ENCODE measurements at places on chromosomes 11 and 22. TPM values are rescaled to one million over a fixed set of nuclear protein-coding genes. Genes with fewer than 3 reads are reported as not detected.

Gene RPS6KB2
- polyA plus RNA-seq: 32.2 TPM

DNA sequence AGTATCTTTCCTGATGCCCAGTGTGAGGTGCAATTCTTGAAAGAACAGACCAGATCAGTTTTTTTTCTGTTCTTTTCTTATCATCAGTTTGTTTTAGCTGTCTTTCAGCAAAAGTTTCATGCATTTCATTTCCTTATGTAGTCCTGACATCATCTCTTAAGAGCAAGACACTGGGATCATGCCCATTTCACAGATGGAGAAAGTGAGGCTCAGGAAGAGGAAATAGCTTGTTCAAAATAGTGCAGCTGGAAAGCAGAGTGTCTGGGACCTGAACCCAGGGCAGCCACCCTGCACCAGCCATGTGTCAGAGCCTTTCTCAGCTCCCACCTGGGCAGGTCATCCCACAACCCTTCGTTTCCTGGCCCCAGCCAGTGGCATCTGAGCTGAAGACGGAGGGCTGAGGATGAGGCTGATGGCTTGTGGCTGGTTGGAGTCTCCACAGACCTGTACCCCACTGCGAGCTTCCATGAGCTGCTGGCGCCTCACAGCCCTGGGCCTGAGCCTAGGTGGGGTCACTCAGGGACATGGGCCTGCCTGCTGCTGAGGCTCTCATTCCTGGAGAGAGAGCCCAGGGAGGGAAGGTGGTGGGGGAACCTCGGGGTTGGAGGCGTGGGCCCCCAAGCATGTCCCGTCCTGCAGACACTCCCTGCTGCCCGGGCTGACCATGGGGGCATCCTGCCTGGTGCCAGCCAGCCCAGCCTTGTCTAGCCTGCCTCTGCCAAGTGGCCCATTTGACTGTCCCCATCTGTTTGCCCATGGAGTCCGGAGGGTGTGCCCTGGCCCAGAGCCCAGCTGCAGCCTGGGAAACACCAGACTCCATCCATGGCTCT lies 61.8 kb downstream of the SMIM38 start:
- H3K4me3 ChIP-seq: no peak overlapping the region
- H3K4me1 ChIP-seq: no peaks in the 10 kb centered on the region
- no peak overlapping the region for H3K27ac ChIP-seq
- DNase-seq: no peak
- no peaks in the 10 kb centered on the region for H3K27me3 ChIP-seq

GRCh38 chr11:98561252-98561651 lies 459.5 kb upstream of the CNTN5 start:
- H3K4me1 ChIP-seq: no peaks in the 10 kb centered on the region
- no peaks in the 10 kb centered on the region for H3K36me3 ChIP-seq
- no peak overlapping the region for H3K27ac ChIP-seq
- no peak overlapping the region for H3K4me3 ChIP-seq
- H3K27me3 ChIP-seq: no peaks in the 10 kb centered on the region

DNA sequence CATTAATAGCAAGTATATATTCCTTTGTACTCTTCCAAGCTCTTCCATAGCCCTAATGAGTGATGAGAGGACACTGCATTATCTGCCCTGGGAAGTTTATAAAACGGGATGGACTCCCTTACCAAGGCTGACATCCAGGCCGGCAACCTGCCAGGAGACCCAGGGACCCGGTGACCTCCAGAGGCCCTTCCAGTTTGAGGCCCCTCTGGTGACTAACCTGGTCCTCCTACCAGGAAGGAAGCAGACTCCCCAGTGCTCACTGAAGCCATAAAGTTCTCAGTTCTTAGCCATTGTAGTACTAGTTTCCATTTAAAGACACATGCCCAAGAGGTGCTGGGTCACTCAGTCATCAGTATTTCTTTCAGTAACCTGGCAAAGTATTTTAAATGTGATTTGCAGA lies 345.4 kb downstream of the TENM4 start:
- no peaks in the 10 kb centered on the region for H3K36me3 ChIP-seq
- H3K4me3 ChIP-seq: no peak overlapping the region
- no peaks in the 10 kb centered on the region for H3K4me1 ChIP-seq

Gene KRTAP5-8
- polyA plus RNA-seq: not detected

- no peak overlapping the region for H3K4me3 ChIP-seq
- peak overlapping the region; percentile 38 for H3K27ac ChIP-seq
- no peak for DNase-seq
- peaks cover 22% of the 10 kb centered on the region for H3K4me1 ChIP-seq
Observed at GRCh38 chr11:63603180-63603518, 11.1 kb downstream of the PLAAT3 start.

Gene GPHA2
- polyA plus RNA-seq: not detected

Gene TRABD
- polyA plus RNA-seq: 31.6 TPM

DNA sequence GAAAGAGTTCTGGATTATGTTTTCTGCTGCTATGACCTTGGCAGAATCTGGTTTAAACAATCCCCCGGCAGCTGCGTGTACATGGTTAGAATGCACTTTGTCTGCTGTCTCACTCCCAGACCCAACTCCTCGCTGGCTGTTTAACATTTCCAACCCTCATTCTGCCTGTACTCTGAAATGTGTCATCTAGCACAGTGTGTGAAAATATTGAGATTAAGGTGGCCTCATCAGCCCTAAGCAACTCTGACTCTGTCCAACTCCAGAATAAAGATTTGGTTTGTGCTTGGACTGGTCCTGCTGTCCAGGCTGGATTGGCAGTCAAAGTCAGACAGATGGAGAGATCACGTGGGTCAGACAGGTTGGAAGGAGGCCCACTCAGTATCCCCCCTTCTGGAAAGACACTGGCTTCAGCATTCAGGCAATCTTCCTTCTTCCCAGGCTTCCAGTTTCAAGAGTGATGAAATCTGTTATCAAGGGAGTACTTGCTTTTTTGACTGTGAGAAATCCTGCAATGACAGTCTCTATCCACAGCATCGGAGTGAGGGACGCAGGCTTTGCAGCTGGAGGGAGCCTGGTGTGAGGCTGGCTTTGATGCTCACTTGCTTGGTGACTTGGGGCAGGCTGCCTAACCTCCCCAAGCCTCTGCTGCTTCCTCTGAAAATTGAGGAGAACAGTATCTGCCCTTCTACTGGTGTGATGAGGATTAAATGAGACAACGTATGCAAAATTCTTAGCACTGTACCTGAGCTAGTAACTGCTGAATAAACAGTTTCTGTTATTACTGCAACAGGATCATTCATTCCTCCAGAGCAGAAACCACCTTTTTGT lies 29.8 kb downstream of the ABTB2 start:
- H3K27me3 ChIP-seq: no peaks in the 10 kb centered on the region
- DNase-seq: peak; percentile 39
- no peaks in the 10 kb centered on the region for H3K36me3 ChIP-seq
- peaks cover 9% of the 10 kb centered on the region for H3K4me1 ChIP-seq
- H3K4me3 ChIP-seq: no peak overlapping the region

DNA sequence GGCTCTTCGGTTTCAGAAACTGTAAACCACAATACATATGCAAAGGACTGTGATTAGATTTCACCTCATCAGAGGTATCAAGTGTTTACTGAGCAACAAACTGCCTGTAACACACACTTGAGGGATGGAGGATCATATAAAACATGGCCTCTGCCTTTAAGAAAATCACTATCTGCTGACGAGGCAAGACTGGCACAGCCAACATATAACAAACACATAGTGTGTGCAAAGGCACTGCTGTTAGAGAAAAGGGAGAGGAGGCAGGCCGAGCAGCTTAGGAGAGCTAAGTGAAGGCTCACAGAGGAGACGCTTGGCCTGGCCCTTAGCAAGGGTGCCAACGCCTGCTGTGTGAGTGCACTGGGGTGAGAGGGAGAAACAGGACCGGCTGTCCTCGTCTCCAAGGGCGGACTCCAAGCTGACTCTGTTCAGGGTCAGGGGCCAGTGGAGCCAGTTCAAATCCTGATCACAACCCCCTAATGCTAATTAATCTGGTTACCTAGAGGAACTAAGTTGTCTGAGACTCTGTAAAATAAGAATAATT lies 48.2 kb downstream of the LRFN4 start:
- H3K4me3 ChIP-seq: no peak overlapping the region
- no peak overlapping the region for H3K27ac ChIP-seq
- no peak for DNase-seq
- peaks cover 10% of the 10 kb centered on the region for H3K4me1 ChIP-seq
- no peaks in the 10 kb centered on the region for H3K36me3 ChIP-seq

- peak overlapping the region; percentile 95 for H3K27ac ChIP-seq
- H3K4me1 ChIP-seq: peaks cover 67% of the 10 kb centered on the region
- peak; percentile 28 for DNase-seq
- H3K36me3 ChIP-seq: peaks cover 46% of the 10 kb centered on the region
- peak overlapping the region; percentile 71 for H3K4me3 ChIP-seq
Observed at GRCh38 chr22:30422481-30423300, 2.9 kb upstream of the MTFP1 start.

- H3K4me1 ChIP-seq: peaks cover 33% of the 10 kb centered on the region
- H3K27ac ChIP-seq: peak overlapping the region; percentile 71
- peak; percentile 75 for DNase-seq
- H3K27me3 ChIP-seq: no peaks in the 10 kb centered on the region
Observed at GRCh38 chr22:24176630-24177029, 4.7 kb upstream of the SUSD2 start.

DNA sequence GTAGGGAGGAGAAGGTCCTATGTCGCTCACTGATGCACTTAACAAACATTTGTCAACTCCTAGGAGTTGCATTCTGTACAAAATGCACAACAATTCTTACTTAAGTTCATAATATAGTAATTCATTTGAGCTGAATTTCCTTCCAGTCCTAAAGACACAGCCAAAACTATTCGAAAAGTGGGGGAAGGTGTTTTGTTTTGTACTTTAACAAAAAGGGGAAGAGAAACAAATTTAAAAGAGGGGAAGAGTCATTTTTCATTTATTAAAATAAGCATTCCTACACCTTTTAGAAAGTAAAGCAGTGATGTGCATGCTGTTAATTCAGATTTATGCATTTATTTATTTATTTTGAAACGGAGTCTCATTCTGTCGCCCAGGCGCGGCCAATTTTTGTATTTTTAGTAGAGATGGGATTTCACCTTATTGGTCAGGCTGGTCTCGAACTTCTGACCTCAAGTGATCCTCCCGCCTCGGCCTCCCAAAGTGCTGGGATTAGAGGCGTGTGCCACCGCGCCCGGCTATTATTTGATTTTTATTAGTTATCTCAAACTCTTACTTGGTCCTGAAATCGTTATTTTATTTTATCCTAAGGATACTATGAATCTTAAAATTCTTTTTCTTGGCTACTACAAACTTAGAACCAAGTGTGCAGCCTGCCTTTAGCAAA lies 1.1 kb upstream of the FANCF start:
- peaks cover 18% of the 10 kb centered on the region for H3K4me1 ChIP-seq
- no peak overlapping the region for H3K27ac ChIP-seq
- peak overlapping the region; percentile 82 for H3K4me3 ChIP-seq
- no peaks in the 10 kb centered on the region for H3K27me3 ChIP-seq

DNA sequence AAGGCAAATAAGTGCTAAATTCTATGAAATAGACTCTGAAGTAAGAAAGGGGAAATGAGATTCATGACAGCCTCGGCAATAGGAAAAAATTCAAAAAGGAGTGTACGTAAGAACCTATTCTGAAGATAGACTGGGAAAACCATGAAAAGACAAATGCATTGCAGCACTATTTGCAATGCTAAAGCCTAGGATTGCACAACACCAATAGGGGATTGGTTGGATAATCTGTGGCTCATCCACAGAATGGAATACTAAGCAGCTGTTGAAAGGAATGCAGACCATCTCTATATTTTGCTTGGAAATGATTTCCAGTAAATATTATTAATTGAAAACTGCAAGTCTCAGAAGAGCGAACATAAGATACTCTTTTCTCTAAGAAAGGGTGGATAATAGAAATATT lies 91.7 kb upstream of the CLMP start:
- H3K27ac ChIP-seq: no peak overlapping the region
- H3K4me3 ChIP-seq: no peak overlapping the region
- no peaks in the 10 kb centered on the region for H3K36me3 ChIP-seq
- H3K27me3 ChIP-seq: no peaks in the 10 kb centered on the region
- no peaks in the 10 kb centered on the region for H3K4me1 ChIP-seq

- H3K4me3 ChIP-seq: no peak overlapping the region
- DNase-seq: no peak
- H3K27ac ChIP-seq: no peak overlapping the region
- H3K36me3 ChIP-seq: no peaks in the 10 kb centered on the region
Observed at GRCh38 chr11:124108156-124108555, 7.1 kb upstream of the VWA5A start.

GRCh38 chr11:67606093-67606491 lies 644 bp upstream of the NDUFV1 start:
- peak overlapping the region; percentile 93 for H3K4me3 ChIP-seq
- DNase-seq: no peak
- H3K36me3 ChIP-seq: peaks cover 16% of the 10 kb centered on the region
- peak overlapping the region; percentile 94 for H3K27ac ChIP-seq
- H3K27me3 ChIP-seq: no peaks in the 10 kb centered on the region
- H3K4me1 ChIP-seq: peaks cover 26% of the 10 kb centered on the region

Gene PRG3
- not detected for polyA plus RNA-seq

GRCh38 chr11:113203141-113203753 lies 111.1 kb upstream of the TTC12 start:
- H3K36me3 ChIP-seq: no peaks in the 10 kb centered on the region
- H3K27ac ChIP-seq: no peak overlapping the region
- peaks cover 9% of the 10 kb centered on the region for H3K4me1 ChIP-seq
- H3K4me3 ChIP-seq: no peak overlapping the region

- H3K4me1 ChIP-seq: peaks cover 3% of the 10 kb centered on the region
- H3K27me3 ChIP-seq: no peaks in the 10 kb centered on the region
- H3K27ac ChIP-seq: no peak overlapping the region
- H3K4me3 ChIP-seq: no peak overlapping the region
Observed at GRCh38 chr11:64084951-64085710, 49.4 kb downstream of the FLRT1 start.

Gene GAB4
- polyA plus RNA-seq: not detected

GRCh38 chr11:61552108-61552635 lies 28.7 kb downstream of the SYT7 start:
- H3K27me3 ChIP-seq: peaks cover 7% of the 10 kb centered on the region
- no peaks in the 10 kb centered on the region for H3K36me3 ChIP-seq
- peak overlapping the region; percentile 87 for H3K27ac ChIP-seq
- peak overlapping the region; percentile 12 for H3K4me3 ChIP-seq
- peak; percentile 49 for DNase-seq

GRCh38 chr11:21048626-21049025 lies 379.2 kb downstream of the NELL1 start:
- H3K27me3 ChIP-seq: no peaks in the 10 kb centered on the region
- H3K4me3 ChIP-seq: no peak overlapping the region
- H3K4me1 ChIP-seq: no peaks in the 10 kb centered on the region
- DNase-seq: no peak

DNA sequence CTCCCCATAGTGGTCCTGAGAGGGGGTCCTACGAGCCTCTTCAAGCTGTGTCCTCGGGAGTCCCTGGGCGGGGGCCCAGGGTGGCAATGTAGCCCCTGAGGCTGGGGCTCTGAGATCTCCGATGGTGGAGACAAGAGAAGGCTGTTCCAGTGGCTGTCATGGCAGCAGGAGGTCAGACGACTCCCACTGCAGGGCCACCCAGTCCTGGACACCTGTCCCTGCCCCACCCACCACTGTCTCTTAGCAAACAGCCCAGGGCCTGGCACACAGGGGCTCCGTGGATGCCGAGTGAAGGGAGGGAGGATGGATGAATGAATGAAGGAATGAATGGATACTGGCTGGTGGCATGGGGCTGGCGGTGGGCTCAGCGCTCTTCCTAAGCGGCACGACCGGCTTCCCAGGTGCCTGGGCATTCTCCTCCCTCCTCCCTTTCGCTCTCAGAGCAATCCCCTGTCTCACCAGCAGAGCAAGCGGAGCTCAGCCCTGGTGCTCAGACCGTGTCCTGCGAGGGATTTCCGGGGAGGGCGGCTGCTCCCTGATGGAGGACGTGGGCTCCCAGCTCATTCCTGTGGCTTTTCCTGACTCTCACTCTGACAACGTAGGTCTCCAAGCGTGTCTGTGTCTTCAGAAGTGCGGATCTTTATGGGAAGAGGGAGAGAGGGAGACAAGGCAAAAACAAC lies 1272.6 kb downstream of the BRD1 start:
- no peaks in the 10 kb centered on the region for H3K4me1 ChIP-seq
- H3K27me3 ChIP-seq: peaks cover 4% of the 10 kb centered on the region
- H3K4me3 ChIP-seq: no peak overlapping the region
- H3K36me3 ChIP-seq: no peaks in the 10 kb centered on the region
- DNase-seq: no peak
- no peak overlapping the region for H3K27ac ChIP-seq

Gene GATD1
- 32.4 TPM for polyA plus RNA-seq
